Stimulated activated CD4-positive, alpha-beta T cell treated with anti-CD3 and anti-CD28 coated beads, TNF-alpha, amount 100 ng/mL, for 1 hour (primary cell): ENCODE measurements at places on chromosomes 7 and 10.

DNA sequence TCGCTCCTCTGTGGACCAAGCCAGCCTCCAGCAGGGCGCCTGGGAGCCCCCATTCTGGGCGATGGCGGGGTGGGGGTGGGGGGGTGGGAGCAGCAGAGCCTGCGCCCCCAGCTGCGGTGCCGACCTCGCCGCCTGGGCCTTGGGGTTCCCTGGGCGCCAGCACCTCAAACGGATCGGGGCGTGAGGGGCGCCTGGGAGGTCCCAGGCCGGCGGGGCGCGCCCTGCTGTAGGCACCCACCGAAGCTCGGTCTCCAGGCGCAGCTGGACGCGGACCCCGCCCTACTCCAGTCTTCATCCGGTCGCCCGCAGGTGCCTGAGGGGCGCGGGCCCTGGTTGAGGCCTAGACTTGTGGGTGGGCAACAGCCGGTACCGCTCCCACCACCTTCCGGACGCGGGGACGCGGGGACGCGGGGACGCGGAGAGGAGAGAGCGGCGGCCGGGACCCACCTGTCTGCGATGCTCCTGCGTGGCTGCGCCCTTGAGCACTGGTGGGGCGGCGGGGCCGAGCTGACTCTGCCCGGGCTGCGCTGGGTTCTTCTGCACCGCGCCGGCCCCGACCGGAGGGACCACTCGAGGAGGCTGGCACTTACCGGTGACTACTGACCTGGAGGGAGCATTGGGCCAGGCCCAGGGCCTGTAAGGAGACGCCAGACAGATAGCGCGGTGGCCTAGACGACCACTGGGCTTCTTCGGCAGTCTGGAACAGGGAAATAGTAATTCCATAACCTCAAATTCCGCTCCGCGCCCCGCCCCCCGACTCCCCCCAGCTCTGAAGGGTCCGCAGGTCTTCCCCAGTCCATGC, 5.5 kb upstream of the KCP start:
- DNase-seq: no peak

- no peak for DNase-seq
Measured at GRCh38 chr7:78587443-78588044, 789.0 kb downstream of the PHTF2 start.

DNA sequence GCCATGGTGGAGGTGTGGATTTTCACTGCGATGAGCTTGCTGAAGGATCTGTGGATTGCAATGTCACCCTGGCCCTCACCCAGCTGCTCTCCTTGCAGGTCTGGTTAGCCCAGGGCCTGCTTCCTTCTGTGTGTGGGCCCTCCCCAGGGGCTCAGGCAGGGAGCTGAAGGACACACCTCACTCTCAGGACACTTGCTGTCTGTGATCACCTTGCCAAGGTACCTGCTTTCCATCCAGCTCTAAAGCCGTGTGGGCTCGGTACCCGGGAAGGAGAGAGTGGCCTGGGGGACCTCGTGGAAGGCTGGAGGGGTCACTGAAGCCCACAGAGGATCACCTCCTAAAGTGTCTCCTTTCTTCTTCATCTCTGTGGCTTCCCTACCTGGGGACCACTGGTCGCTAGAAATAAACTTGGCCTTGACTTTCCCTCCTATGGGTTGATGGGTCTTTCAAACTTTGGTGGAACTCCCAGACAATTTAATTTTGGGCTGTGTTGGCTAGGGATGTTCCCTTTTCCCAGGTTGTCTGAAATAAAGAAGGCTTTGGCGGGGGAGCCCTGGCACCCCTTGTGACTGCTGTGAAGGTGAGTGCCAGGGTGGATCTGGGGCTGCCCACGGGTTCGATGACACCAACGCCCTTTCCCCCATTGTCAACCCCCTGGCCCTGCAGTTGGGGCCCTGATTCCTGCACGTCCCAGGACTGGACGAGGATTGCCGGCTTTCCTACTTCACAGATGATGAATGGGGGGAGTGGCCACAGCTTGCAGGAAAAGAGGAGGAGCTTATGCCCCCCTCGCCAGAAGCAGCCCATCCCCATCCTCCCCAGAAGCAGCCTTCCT, 331.0 kb downstream of the ADARB2 start:
- no peak for DNase-seq

GRCh38 chr10:3763852-3764625, 21.0 kb downstream of the KLF6 start:
- DNase-seq: no peak

DNA sequence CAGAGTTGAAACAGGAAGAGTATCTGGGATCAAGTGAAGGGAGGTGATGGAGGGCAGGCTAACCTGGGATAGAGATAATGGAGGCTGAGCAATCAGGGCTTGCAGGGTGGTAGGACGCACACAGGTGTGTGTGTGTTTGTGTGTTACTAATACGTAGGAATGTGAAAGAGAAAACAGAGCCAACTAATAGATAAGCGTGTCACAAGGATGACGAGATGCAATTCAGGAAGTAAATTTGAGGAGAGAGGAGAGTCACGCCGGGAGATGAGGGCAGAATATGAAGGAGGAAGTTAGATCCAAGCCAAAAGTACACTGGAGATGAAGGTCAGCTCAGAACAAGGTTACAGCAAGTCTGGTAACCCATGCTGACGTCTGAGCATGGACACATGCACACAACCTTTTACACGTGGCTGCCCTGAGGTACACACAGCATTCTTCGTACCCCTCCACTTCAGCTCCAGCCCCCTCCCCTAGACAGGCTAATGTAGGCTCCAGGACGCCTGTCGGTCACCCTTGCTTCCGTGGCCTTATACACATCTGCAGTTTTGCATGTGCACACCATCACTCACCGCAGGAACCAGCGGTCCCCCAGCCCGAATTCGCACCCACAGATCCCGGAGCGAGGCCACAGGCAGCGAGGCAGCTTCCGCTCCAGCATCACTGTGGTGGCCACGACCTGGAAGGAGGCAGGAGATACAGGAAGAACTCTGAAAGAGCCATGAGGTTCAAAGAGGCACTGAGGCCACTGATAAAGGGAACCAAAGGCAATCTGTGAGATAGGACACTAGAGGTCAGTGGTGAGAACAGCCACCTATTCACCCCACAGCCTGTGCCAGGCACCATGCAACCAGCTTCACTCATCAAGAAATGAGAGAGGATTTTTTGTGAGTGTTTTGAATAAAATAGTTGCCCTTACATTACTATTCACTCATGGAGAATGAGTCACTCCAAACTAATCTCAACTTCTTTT, 23.7 kb upstream of the TRPV6 start:
- no peak for DNase-seq

DNA sequence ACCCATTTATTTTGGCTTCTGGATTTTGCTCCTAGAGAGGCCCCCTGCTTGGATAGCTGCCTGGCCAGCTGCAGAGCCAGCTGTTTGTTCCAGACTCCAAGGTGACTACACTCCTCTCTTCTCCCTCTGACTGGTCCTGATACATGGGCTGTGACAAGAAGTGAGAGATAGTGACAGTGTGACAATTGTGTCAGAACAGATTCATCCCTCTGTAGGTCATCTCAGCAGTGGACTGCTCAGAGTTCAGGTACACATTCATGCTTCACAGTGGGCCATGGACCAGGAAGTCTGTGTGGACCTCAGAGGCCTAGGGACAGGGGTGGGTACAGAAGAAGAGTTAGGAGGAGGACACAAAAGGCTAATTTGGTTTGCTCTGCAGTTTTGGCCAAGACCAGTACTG, 188.2 kb upstream of the MKLN1 start:
- no peak for DNase-seq

- no peak for DNase-seq
Measured at GRCh38 chr10:90817128-90817889, 40.5 kb downstream of the HTR7 start.

DNA sequence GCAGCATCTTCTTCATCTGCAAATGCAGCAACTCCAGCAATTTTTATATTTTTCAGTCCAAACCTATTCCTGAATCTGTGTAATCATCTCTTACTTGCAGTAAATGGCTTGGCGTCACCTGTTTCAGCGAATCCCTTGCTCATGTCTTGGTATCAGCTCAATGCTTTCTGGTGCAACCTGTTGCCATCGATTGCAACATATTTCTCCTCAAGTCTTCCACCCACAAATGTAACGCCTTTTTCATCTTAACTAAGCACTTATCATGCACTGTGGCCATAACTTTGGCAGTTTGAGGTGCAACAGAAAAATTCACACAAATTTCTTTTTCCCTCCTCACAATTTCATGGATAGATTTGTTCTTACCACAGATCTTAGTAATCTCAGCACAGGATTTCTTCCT, 168.3 kb downstream of the HERPUD2 start:
- no peak for DNase-seq

- no peak for DNase-seq
Measured at GRCh38 chr10:34886906-34887642, 72.0 kb upstream of the PARD3 start.

- DNase-seq: no peak
Measured at GRCh38 chr10:29377333-29377961, 88.6 kb downstream of the LYZL1 start.

DNA sequence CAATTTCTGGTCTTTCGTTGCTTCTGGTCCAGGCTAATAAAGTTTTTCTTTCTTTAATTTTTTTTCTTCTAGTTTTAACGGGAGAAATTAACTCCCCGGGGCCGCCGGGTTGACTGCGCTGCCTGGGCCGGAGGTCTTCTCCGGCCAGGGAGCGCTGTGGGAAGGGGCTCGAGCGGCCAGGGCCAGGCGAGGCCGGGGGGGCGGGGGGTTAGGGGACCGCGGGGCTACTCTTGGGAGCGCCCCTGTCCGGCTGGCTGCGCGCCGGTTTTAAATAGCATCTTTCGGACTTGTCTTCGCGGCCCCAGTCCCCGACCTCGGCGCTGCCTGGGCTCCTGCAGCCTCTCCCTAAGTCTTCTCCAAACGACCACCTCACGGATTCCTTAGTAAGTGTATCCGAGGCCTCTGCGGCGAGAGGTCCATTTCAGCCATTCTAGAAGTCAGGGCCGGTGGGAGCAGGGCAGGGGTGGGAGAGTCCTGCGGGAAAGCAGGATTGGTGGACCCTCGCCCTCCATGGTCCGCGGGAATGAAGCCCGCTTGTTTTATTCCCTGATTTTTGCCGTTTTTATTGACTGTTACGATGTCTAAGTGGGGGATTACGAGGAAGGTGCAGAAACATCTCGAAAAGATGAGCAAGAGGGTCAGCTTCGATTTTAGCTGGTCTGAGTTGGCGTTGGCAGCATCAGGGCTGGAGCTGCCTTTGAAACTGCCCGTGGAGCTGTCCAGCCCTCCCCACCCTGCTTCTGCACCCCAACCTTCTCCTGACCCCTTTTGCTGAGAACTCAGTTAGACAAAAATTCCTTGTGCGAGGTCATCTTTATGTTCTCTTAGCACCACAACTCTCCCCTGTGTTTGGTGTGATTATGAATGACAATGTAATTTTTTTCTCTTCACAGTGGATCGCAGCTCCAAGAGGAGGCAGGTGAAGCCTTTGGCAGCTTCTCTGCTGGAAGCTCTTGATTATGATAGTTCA, 555 bp downstream of the PHF14 start:
- DNase-seq: no peak

DNA sequence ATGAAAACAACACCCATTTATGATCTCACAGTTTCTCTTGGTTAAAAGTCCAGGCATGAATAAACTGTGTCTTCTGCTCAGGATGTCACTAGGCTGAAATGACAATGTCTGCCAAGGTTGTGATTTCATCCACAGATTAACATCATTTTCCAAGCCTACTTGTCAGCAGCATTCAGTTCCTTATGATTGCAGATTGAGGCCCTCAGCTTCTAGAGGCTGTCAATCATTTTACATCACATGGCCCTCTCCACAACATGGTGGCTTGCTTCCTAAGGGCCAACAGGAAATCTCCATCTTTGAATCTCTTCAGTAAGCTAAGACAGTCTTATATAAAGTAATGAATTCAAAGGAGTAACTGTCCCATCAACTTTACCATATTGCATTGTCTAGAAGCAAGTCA, 377.6 kb downstream of the ANKRD7 start:
- DNase-seq: no peak
